H9 (cell line): ENCODE measurements at places on chromosomes 5 and 9. TPM values are rescaled to one million over a fixed set of nuclear protein-coding genes. Genes with fewer than 3 reads are reported as not detected.

- H3K4me1 ChIP-seq, result peaks cover under 1% of the 10 kb centered on the region; the same call in 1 of the 2 replicates
- no peak overlapping the region; the same call in 2 of the 3 replicates for H3K4me3 ChIP-seq
- no peak for DNase-seq
- H3K27ac ChIP-seq, result no peak overlapping the region
- no peaks in the 10 kb centered on the region for H3K36me3 ChIP-seq
These were observed 348.2 kb downstream of the ZSWIM6 start for GRCh38 chr5:61680247-61680646.

GRCh38 chr5:131545845-131546244 lies 89.2 kb downstream of the RAPGEF6 start:
- H3K27me3 ChIP-seq, result no peaks in the 10 kb centered on the region
- no peak overlapping the region for H3K4me3 ChIP-seq
- H3K27ac ChIP-seq, result no peak overlapping the region

The IFNK gene
- not detected in 2 replicates for total RNA-seq

DNA sequence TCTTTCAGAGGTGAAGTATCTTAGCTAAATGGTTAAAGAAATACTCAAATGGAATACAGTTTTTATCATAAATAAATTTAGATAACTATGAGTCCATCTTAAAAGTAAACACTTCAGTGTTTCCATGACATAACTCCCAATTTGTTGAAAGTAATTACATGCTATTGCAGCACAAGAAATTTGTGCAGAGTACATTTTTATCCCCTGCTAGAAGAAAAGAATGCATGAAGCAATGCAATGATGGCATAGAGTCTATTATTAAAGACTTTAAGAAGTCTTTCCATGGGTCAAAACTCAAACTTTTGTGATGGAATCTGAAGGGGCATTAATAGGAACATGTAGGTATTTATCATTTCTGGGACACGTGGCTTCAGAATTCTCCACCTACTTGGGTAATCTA lies 106.6 kb upstream of the DPYSL3 start:
- H3K27ac ChIP-seq, result no peak overlapping the region
- H3K27me3 ChIP-seq, result no peaks in the 10 kb centered on the region
- no peak overlapping the region for H3K4me3 ChIP-seq
- peaks cover 61% of the 10 kb centered on the region for H3K36me3 ChIP-seq

The SLC1A3 gene
- 18.4 and 18.6 TPM in 2 replicates for total RNA-seq

DNA sequence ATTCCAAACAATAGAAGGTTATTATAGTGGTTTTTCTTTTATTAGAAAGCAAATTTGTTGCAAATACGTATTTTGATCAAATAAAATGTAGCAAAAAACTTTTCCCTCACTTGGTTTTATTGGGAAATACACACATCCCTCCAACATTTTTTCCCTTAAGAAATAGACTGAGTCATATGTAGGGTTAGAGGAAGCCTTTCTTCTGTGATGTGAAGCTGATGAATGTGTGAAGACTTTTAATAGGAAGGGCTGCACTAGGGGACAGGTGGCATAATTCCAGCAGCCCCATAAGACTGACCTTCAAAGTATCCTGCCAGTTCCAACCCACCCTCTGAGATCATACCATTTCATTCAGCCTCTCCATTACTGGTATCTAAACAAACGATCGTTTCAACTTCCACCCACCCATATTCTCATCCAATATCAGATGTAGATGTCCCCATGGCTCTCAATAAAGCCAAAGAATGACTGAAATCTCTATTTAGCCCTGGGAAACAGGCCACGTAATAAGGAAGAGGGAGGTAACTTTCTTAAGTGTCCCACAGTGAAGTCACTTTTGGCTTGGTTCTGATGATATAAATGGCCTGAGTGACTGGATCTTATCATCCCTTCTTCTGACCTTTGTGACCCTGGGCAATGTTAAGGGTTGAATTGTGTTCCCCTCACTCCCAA lies 64.7 kb upstream of the LPAR1 start:
- H3K4me3 ChIP-seq, result no peak overlapping the region
- H3K36me3 ChIP-seq, result no peaks in the 10 kb centered on the region
- no peaks in the 10 kb centered on the region for H3K27me3 ChIP-seq

The CCDC152 gene
- 0.13 and 0.48 TPM in 2 replicates for total RNA-seq

The C5orf46 gene
- total RNA-seq, result not detected in 2 replicates

DNA sequence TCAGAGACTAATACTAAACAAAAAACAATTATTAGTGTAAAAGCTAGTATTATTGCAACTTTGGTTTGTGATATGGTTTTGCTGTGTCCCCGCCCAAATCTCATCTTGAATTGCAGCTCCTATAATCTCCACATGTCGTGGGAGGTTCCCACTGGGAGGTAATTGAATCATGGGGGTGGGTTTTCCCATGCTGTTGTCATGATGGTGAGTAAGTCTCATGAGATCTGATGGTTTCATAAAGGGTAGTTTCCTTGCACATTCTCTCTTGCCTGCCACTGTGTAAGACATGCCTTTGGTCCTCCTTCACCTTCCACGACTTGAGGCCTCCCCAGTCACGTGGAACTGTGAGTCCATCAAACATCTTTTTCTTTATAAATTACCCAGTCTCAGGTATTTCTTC lies 325.9 kb upstream of the DAB2 start:
- no peaks in the 10 kb centered on the region for H3K36me3 ChIP-seq
- H3K4me1 ChIP-seq, result no peaks in the 10 kb centered on the region
- no peak overlapping the region for H3K27ac ChIP-seq
- no peak overlapping the region for H3K4me3 ChIP-seq
- H3K27me3 ChIP-seq, result no peaks in the 10 kb centered on the region

GRCh38 chr5:36787365-36788093 lies 89.0 kb upstream of the NIPBL start:
- no peak for DNase-seq
- no peak overlapping the region for H3K4me3 ChIP-seq
- peaks cover 2% of the 10 kb centered on the region; the same call in 1 of the 2 replicates for H3K4me1 ChIP-seq
- H3K27ac ChIP-seq, result no peak overlapping the region

The KIF12 gene
- 1.8 and 3.3 TPM in 2 replicates for total RNA-seq

GRCh38 chr5:143506836-143507552 lies 103.5 kb upstream of the NR3C1 start:
- H3K36me3 ChIP-seq, result no peaks in the 10 kb centered on the region
- no peak for DNase-seq
- H3K27me3 ChIP-seq, result no peaks in the 10 kb centered on the region
- H3K4me3 ChIP-seq, result no peak overlapping the region
- H3K4me1 ChIP-seq, result no peaks in the 10 kb centered on the region

GRCh38 chr5:40515476-40515875 lies 164.2 kb upstream of the PTGER4 start:
- no peak overlapping the region for H3K4me3 ChIP-seq
- no peak for DNase-seq
- no peaks in the 10 kb centered on the region for H3K27me3 ChIP-seq
- H3K27ac ChIP-seq, result no peak overlapping the region

DNA sequence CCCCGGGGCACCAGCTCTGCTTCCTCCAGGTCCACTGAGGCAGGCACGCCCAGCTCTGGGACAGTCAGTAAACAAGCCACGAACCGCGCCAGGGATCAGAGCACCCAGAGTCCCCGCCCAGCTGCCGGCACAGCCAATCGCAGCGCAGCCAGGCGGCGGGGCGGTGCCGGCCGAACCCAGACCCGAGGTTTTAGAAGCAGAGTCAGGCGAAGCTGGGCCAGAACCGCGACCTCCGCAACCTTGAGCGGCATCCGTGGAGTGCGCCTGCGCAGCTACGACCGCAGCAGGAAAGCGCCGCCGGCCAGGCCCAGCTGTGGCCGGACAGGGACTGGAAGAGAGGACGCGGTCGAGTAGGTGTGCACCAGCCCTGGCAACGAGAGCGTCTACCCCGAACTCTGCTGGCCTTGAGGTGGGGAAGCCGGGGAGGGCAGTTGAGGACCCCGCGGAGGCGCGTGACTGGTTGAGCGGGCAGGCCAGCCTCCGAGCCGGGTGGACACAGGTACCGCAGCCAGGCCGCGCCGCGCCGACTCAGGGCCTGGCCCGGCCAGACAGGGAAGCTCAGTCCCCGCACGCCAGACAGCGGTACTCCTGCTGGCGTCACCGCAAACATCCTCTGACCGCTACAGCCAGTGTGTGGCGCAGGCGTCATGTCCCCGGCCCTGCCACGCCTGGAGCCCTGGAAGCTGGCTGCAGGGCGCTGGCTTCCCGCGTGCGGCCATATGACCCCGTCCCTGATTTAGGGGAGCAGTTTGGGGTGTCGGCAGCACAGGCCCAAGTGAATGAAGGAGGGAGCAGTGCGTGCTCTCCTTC lies at the start of gene CTSL:
Gene CTSL (plus strand): TSS at position 220 of the 810 bp plus-strand sequence. CDS start 1,485 bp downstream, outside the sequence.
- H3K36me3 ChIP-seq, result peaks cover 8% of the 10 kb centered on the region; the same call in 1 of the 2 replicates
- H3K27ac ChIP-seq, result no peak within 1 kb of the TSS
- H3K4me1 ChIP-seq, result no peaks in the 10 kb centered on the region
- H3K27me3 ChIP-seq, result no peaks in the 10 kb centered on the region
- DNase-seq, result peak; percentile 95

The ZNF366 gene
- total RNA-seq, result not detected in 2 replicates

DNA sequence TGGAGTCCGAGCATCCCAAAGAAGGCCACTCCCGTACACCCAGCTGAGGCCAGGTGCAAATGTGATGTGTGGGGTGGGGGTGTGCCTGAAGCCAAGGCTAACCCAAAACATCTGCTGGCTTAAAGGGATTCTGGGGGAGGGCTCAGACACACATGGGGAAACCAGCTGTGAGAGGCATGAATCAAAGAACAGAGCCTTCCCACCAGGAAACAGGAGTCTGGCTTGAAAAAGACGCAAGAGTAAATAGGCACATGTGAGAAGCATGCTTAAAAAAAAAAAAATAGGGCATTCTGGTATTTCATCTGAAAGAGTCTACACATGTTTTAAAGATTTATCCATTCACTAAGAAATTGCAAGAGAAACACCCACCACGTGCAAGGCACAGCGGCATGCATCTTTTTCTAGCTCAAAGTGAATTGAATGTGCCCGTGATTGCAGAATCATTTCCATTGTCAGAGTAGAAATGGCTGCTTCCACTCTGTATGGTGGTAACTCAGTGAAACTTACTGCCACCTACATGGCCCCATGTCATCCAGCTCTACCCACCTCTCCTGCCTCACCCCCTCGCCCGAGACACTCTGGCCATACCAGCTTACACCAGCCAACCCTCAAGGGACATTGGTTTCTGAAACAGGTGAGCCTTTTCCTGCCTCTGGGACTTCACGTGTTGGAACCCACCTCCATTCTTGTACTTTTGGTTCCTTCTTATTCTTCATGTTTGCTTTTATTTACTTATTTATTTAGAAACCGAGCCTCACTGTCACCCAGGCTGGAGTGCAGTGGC lies 71.5 kb downstream of the SEMA5A start:
- no peak overlapping the region for H3K27ac ChIP-seq
- H3K4me3 ChIP-seq, result no peak overlapping the region
- peaks cover 11% of the 10 kb centered on the region for H3K36me3 ChIP-seq
- no peaks in the 10 kb centered on the region; the same call in 1 of the 2 replicates for H3K4me1 ChIP-seq

The TEX48 gene
- total RNA-seq, result not detected in 2 replicates

- no peak overlapping the region for H3K27ac ChIP-seq
- H3K27me3 ChIP-seq, result no peaks in the 10 kb centered on the region
- peaks cover 11% of the 10 kb centered on the region for H3K36me3 ChIP-seq
- no peak overlapping the region for H3K4me3 ChIP-seq
- DNase-seq, result peak; percentile 43
These were observed 131.9 kb upstream of the ANKH start for GRCh38 chr5:15003511-15003920.

- no peak for DNase-seq
- H3K4me1 ChIP-seq, result no peaks in the 10 kb centered on the region
- no peak overlapping the region for H3K4me3 ChIP-seq
- H3K36me3 ChIP-seq, result no peaks in the 10 kb centered on the region
- H3K27me3 ChIP-seq, result no peaks in the 10 kb centered on the region
These were observed 140.3 kb upstream of the RASA1 start for GRCh38 chr5:87127426-87127825.

The LCN15 gene
- total RNA-seq, result 0.61 TPM in 1 of 2 replicates, not detected in the other

DNA sequence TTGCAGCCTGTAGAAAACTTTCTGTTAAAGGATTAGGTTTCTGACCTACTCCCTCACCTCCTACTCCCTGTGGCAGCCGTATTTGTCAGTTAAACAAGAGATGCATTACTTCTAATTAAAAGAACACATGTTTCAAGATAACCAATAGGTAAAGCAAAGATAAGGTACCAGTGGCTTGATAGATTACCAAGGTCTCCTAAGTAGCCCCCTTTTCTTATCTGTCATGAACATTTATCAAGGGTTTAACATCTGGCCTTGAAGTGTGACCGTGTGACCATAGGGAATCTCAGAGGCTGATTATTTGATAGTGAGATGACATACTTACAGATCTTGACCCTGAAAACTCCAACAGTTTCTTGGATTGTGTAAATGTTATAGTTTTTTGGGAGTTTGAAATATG lies 764.0 kb upstream of the EDIL3 start:
- no peaks in the 10 kb centered on the region for H3K36me3 ChIP-seq
- H3K27ac ChIP-seq, result no peak overlapping the region
- no peak for DNase-seq
- no peak overlapping the region for H3K4me3 ChIP-seq

DNA sequence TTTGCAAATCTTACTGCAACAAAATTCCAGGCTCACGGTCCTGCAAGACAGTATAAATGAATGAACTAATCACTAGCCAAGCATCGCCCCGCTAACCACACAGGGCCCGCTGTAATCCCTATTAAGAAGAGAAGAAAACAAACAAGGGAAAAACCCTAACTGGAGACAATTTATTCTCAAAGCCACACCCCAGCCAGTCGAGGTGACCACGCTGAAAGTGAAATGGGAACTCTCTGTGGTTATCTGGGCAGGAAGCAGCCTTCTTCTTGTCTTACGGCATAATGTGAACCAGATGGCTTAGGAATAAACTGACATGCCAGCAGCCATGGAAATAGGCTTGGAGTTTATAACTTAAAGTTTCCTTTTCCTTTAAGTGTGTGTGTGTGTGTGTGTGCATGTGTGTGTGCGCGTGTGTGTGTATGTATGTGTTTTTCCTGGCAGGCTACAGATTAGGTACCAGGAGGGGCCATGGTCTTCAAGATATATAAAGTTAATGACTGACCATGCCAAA lies 120.2 kb downstream of the SEMA6A start:
- no peaks in the 10 kb centered on the region for H3K27me3 ChIP-seq
- no peak for DNase-seq
- H3K4me3 ChIP-seq, result no peak overlapping the region
- H3K4me1 ChIP-seq, result peaks cover 8% of the 10 kb centered on the region; the same call in 1 of the 2 replicates

DNA sequence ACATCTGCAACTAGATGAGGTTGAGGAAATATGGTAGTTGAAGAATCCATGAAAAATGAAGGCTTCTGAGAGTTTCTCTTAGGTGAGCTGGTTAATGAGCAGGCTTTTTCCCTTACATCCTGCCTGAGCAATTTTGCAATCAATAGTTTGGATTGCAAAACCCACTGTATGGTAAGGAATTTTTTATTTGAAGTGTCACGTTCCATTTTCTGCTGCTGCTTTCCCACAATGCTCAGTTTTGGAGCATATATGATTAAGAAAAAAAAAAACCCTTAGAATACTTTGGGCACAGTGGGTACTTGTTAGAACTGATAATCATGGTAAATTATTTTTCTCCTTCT lies 144.2 kb downstream of the PCSK1 start:
- DNase-seq, result no peak
- no peak overlapping the region for H3K27ac ChIP-seq

DNA sequence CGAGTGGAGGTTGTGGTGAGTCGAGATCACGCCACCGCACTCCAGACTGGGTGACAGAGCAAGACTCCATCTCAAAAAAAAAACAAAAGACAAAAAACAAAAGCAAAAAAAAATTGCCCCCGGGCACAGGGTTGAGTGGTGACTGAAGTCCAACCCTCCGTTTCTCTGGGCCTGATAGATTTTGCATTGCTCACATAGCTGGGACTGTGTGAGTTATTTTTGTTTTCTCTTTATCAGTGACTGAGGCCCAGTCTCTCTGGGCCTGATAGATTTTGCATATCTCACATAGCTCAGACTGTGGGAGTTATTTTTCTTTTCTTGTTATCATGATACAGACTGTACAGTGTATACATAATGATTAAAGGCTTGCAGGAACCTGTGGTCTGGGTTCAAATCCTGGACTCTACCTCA lies 2.6 kb upstream of the SLC28A3 start:
- H3K36me3 ChIP-seq, result no peaks in the 10 kb centered on the region
- H3K4me3 ChIP-seq, result no peak overlapping the region
- DNase-seq, result no peak
- H3K4me1 ChIP-seq, result no peaks in the 10 kb centered on the region; the same call in 1 of the 2 replicates
